NCI-H1105 (cell line): ENCODE measurements at places on chromosomes 13 and 19.

GRCh38 chr19:18503971-18504885 is 17.6 kb downstream of the ELL start:
- DNase-seq = no peak

DNA sequence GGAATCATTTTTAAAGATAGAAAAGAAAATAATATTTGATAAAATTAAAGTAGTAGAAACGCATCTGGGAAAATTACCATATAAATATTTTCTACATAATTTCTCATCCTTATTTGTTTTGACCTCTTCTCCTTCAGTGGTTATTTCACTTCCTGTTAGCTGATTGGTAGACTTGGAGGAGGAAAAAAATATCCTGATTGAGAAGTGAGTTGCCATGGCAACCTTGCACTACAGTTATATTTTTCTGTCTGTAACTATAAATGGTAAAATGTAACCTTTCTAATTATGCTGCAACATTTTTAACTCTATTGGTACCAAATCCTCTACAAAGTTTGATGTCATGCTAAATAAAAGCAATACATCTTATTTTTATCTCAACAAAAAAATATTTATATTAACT is 45.2 kb downstream of the SCEL start:
- DNase-seq = no peak

GRCh38 chr19:53007200-53007599 is 6.5 kb upstream of the ERVV-1 start:
- no peak for DNase-seq

- no peak for DNase-seq
Observed at GRCh38 chr13:48144413-48145035, 49.6 kb upstream of the MED4 start.

DNA sequence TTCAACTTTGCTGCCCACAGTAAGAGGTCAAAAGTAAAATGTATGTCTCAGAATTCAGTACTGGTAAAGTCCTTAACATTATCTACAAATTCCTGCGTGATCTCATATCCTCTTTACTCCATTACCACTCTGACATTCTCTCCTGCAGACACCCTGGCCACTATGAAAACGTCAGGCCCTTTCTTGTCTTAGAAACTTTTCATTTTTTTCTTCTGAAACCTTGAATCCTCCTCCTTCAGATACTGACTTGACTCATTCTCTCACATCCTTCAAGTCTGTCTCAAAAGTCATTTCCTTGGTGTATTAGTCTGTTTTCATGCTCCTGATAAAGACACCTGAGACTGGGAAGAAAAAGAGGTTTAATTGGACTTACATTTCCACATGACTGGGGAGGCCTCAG is 262.3 kb downstream of the POU4F1 start:
- no peak for DNase-seq

GRCh38 chr19:45475537-45476291 is 7.9 kb downstream of the FOSB start:
- no peak for DNase-seq

DNA sequence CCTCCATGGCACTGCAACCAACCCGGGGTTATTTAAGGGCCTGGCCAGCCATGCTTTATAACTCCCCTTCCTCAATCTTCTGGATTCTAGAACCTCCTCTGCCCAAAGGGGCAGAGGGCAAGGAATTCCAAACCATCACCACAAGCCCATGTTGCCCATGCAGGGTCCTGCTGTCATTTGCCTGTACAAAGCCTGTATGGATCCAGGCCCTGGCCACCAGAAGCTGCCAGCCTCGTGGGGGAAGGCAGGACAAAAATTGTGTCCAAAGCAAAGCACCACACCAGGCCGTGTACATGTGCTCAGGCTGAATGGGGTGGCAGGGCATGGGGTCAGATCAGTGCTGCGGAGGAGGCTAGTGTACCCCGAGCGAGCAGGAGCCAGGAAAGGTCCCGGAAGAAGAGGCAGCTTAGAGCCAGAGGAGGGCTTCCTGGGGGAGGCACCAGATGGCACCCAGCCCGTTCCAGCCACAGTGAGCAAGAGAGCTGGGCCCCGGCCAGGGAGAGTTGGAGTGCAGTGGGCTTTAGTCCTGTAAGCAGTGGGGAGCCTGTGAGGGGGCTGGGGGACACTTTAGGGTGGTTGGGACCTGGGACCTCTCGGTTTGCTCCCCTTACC is 35.8 kb downstream of the CAPN12 start:
- DNase-seq = no peak

DNA sequence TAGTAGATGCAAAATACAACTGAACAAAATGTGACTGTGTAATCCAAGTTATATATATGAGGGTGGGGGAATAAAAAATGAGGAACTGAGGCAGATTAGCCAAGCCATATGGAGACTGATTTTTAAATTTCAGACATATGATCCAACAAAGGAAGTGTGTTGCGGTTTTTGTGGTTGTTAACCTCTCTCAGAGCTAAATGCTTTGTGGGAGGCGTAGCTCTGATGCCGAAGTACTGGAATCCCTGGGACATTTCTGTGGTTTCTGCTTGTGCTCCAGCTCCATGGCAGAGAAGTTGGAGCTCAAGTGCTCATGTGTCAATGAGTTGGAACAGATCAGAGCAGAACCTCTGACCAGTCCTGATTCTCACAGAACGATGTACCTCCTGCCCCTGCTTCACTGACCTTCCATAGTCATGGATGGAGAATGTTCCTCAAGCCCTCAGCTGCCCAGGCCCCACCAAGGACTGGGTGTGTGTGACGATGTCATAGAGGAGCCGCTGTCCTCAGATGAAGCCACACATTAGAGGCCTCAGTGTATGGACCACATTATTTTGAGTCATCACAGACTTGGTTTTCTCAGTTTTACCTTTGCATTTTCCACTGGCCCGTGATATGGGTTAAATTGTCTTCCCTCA is 107.6 kb downstream of the SOX1 start:
- no peak for DNase-seq

DNA sequence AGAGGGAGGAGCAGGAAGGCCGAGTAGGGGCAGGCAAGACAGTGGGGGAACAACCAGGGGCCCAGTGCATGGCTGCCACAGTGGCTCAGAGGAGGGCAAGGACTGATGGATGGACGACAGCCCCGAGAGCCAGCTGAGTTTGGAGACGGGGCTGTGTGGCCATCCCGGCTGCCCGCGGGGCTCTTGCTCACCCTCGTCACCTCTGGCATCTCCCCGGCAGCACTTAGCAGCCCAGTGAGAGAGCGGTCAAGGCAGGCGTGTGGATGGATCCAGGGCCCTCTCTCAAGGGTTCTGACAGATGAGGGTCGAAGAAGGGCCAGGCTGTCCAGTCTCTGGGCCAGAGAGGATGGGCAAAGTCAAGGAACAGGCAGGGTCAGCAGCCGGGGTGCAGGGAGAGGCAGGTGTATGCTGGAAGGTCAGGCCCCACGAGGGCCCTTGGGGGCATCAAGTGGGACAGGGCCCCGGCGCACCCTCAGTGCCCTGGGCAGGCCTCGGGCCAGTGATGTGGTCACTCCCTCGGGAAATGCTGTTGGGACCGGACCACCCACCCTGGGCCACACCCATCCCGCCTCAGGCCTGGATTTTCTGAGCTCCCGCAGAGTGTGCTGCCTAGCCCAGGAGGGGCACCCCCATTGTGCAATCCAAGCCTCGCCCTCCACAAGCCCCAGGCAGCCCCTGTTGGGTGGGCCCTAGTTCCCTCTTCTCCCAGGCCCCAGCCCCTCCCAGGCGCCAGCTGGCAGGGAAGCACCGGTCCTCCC is 56.4 kb upstream of the TPM4 start:
- no peak for DNase-seq

DNA sequence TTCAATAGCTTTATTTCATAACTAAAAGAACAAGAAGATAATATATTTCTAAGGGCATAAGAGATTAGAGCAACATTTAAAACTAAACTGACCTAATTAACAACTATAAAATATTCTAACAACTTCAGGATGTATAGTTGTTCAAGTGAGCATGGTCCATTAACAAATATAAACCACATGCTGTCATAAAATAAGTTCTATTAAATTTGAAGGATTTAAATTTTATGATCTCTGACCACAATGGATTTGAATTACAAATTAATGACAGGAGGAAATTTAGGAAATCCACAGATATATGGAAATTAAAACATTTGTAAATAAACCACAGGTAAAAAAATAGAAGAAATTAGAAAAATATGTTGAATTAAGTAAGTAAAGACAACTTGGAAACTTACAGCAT is 196.5 kb upstream of the PCDH20 start:
- no peak for DNase-seq

DNA sequence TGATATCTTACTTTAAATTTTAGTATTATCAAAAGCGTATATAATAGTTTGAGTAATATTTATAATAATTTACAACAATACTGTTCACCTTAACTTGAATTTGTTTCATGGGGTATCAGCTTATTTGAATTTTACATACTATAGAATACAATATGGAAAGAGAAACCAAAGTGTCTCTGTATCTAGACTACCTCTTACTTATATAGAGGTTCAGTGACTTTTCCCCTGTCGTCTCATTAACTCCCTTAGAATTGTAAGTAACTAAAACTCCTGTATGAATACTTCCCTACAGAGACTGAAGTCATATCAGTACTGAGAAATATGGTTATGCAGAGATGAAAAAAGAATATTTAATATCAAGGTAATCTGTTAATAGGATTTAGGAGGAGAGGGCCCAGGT is 26.8 kb downstream of the COG6 start:
- no peak for DNase-seq

- no peak for DNase-seq
Observed at GRCh38 chr19:4372165-4373012, 28.0 kb downstream of the SH3GL1 start.

DNA sequence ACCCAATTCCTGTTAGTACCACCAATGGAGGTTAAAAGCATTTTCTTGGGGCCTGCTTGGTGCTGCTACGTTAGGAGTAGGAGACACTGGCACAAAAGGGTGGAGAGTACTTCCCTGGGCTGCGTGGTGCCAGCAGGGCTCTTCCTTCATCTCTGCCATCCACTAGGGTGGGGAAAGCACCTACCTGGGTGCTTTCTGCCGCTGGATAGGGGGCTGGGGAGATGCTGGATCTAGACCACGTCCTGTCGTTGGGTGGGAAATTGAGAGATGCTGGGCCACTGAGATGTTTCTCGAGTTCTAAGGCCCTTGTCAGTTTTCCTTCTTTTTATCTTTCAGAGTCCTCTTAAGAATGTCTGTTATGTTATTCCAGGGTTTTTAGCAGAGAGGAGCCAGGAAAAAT is 6.7 kb upstream of the FCGBP start:
- no peak for DNase-seq

DNA sequence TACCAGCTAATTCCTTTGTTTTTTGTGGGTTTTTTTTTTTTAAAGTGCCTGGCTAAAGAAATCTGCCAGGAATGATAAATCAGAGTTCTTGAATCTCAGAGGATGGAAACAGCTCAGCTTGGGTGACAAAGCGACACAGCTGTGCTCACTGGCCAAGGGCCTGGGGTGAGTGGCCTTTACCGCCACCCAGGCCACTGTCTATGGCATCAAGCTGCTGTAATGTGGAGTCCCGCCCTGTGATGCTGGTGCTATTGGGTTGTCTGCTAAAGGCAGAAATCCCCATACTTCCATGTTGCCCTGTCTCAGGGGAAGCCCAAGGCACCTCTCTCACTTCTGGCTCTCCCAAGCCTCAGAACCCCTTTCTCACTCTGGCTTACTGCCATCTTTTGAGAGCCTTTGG is 82.6 kb upstream of the FARP1 start:
- DNase-seq = no peak

- DNase-seq = no peak
Observed at GRCh38 chr13:23960566-23961156, 63.4 kb upstream of the C1QTNF9B start.

DNA sequence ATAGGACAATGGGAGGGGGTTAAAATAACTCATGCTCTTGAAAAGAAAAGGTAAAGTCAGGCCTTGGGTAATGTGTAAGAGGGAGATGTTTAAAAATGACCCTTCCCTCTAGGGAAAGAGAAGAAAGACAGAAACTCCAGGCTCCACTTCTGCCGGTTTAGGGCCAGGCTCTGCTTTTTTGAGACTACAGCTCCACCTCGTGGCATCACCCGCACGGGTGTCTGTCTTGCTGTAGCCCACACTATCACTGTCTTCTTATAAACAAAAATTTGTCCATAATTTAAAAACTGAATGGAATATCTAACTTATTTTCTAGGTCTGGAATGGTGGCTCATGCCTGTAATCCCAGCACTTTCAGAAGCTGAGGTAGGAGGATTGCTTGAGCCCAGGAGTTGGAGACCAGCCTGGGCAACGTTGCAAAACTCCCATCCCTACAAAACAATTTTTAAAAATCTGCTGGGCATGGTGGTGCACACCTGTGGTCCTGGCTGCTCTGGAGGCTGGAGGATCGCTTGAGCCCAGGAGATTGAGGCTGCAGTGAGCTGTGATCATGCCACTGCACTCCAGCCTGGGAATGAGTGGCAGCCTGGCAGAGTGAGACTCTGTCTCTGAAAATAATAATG is 65.1 kb upstream of the GTF3A start:
- DNase-seq = peak; percentile 17

DNA sequence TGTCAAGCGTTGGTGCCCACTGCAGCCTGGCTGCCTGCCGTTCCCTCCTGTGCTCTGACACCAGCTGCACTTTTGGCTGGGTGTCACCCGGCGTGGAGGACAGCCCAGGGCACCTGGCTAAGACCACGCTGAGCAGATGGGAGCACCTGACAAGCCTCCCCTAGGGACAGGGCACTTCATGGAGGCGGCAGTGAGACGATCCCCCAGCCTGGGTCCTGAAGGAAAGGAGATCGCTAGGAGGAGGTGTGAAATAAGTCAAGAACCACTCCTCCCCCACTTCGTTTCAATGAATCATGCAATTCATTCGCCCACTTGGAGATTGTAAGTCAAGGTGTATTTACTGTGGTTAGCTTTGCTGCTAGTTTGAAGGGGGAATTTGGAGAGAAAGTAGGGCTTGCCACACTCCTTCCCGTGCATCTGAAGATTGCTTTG is 38.8 kb downstream of the VSTM2B start:
- peak; percentile 55 for DNase-seq

GRCh38 chr19:54576411-54576976 is 2.9 kb downstream of the LILRA2 start:
- no peak for DNase-seq
